ENCODE measurements at places on chromosomes 6 and 20.

GRCh38 chr20:2303673-2304072, 7.9 kb downstream of the TGM3 start:
- DNase-seq, result no peak

DNA sequence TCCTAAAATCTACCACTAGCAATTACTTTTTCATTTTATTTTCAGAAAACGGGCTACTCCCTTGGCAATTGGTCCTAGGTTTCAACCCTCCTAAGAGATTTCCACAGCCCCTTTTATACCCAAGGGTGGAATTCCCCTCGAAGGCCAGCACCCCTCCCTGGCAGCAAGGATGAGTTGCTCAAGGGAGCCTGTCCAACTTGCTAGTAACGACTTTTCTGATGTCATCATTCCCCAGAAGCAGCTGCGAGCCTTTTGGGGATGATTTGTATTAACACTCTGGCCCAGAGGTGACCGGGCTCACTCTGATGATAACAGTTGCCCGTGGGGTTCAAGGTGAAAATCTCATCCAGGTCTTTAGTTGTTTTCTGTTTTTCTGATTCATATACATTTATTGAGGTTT, 30.7 kb upstream of the NAA20 start:
- no peak for DNase-seq

DNA sequence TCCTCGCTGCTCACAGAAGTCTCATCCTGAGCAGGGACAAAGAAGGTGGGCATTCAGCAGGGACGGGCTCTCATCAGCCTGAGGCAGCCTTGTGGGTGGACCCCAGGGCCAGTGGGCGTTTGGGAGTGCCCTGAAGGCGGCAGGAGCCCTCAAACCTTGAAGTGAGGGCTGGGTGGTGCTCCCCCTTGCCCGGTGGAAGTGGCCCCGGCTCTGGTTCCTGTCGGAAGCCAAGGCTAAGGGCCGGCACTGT, 110.5 kb downstream of the NOL4L start:
- DNase-seq, result no peak

DNA sequence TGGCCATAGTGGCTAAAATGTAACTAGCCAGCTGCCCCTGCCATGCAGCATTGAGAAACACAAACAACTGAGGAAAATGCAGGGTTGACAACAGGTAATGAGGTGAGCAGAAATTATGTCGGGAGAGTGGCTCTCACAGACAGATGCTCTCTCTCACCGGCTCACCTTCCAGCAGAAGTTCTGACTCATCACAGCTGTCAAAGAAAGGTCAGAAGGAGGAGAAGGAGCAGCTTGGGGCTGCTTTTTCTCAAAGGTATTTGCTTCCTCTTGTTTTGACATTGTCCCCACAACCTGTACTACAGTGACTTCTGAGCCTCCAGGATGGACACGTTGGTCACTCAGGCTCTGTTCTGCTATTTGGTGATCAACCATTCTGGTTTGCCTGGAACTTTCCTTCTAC, 190.5 kb upstream of the HEY2 start:
- no peak for DNase-seq

- DNase-seq, result no peak
Observed at GRCh38 chr6:114740547-114740946, 397.7 kb upstream of the HS3ST5 start.

DNA sequence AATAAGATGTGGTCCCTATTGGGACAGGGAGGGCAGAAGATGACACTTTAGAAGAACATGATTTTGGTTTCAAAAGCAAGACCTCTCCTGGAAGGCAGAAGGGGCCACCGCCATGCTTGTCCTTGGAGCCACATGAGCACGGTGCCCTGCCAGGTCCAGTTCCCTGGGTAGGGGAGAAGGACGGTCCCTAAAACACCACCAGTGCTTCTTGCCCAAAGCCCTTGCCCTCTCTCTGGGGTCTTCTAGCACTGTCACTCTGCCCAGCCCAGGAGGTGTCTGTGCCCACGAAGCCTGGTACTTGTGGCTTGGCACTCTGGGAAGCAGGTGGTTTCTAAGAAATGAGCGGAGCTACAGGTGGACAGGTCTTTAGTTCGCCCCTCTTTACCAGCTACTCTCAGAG, 46.0 kb downstream of the PLCG1 start:
- no peak for DNase-seq

DNA sequence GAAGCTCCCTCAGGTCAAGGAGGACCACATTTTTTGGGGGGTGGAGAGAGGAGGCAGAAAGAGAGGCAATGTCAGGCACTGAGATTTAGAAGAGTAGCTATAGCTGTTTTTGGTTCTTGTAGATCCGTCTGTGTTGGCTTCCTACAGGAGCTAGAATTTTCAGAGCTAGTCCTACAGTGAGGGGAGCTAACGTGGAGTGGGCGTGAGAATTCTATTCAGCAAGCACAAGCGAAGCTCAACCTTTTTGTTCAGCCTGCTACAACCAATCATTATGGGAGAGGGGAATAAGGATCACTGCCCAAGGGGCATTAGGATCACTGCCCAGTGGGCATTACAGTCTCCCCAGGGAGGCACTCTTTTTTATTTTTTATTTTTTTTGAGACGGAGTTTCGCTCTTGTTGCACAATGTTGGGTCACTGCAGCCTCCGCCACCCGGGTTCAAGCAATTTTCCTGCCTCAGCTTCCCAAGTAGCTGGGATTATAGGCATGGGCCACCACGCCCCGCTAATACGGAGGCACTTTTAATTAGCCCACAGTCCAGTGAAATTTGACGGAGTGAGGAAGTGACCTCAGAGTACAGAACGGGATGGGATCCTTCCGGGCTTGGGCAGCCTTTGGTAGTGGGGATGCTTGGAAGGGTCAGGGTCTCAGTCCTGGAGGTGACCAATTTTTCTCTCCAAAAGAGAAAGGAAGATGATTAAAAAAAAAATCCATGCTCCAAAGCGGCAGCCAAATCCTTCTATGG, 1.1 kb upstream of the PANK2 start:
- DNase-seq, result no peak

DNA sequence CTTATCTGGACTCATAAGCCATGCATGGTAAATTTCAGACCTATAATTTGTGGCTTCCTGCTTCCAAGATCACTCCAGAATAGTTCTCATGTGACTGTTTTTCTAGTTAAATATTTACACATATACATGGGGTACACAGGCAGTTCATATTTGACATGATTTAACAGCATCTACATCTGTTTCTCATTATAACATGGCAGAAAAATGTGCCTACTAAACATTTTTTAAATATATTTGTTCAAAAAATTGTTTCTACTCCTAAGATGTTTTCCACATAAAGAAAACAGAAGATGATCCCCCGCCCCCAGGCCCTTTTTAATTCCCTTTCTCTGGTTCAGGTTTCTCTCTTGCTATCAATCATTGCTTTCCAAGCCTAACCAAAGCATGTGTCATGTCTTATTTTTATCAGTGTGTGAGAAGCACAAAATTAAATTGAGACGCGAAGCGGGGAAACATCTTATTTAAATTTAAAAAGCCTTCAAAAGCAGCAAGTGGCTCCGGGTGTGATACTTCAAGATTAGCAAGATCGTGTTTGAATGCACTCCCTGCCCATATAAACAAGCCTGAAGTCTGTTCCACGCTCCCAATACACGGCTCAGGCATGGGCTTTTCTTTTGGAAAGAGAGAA, 37.3 kb downstream of the IPCEF1 start:
- no peak for DNase-seq
